ENCODE measurements at places on chromosomes 11 and 22.

DNA sequence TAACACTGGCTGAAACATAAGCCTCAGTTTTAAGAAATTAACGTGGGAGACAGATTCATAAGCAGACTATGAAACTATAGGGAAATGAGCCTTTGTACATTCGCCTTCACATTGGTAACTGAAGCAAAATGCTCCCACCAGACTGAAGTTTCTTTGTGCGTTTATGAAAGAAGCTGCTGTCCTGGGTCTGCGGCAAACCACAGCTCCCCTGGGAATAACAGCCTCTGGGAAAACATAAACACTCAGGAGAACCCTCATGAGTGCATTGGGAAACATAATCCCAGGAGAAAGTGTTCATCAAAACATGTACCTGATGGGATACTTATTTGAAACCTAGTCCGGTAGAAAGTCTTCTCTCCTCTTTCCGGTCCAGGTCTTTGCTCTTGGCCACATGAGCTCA lies 193.1 kb upstream of the LARGE1 start:
- no peak for DNase-seq

DNA sequence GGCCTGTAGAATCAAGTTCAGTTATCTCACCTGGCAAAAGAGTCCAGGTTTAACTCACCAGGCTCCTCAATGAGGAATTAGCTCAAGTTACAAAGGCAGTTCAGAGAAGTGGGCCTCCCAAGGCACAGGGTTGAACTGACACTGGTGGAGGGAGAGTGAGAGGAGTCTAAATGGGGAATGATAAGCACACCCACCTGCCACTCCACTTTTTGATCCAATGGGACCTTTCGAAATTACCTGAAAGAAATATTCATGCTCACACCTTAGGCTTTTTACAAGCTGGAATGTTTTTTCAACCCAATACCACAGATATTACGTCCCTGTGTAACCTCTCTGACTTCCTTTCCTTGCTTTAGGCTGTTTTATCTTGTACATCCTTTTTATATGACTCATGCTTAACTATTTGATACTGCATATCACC lies 642.7 kb upstream of the TENM4 start:
- no peak for DNase-seq

DNA sequence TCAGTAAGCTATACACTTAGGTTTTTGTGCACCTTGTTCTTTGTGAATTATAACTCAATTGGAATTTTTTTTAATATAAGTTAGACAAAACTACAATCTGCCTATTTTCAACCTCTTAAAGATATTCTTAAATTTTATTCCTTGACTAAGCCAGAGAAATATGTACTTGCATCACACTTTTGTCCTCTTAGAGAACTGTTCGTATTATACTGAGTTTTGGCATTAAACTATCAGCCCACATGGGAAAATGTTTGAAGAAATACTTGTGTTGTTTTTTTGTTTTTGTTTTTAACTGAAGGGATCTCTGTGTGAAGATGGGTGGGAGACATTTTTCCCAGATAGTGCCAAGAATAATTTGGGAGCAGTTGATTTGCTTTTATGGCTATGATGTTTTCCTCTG lies 25.3 kb downstream of the CEP295 start:
- no peak for DNase-seq

DNA sequence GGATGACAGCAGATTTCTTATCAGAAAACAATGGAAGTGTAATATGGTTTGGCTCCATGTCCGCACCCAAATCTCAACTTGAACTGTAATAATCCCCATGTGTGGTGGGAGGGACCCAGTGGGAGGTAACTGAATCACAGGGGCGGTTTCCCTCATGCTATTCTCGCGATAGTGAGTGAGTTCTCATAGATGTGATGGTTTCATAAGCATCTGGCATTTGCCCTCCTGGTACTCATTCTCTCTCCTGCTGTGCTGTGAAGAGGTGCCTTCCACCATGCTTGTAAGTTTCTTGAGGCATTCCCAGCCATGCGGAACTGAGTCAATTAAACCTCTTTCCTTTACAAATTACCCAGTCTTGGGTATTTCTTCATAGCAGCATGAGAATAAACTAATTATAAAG lies 81.0 kb upstream of the SCUBE2 start:
- no peak for DNase-seq

GRCh38 chr22:47563406-47564157 lies 801.1 kb downstream of the TBC1D22A start:
- no peak for DNase-seq

- no peak for DNase-seq
Measured at GRCh38 chr11:33761471-33761870, 12.8 kb downstream of the FBXO3 start.

DNA sequence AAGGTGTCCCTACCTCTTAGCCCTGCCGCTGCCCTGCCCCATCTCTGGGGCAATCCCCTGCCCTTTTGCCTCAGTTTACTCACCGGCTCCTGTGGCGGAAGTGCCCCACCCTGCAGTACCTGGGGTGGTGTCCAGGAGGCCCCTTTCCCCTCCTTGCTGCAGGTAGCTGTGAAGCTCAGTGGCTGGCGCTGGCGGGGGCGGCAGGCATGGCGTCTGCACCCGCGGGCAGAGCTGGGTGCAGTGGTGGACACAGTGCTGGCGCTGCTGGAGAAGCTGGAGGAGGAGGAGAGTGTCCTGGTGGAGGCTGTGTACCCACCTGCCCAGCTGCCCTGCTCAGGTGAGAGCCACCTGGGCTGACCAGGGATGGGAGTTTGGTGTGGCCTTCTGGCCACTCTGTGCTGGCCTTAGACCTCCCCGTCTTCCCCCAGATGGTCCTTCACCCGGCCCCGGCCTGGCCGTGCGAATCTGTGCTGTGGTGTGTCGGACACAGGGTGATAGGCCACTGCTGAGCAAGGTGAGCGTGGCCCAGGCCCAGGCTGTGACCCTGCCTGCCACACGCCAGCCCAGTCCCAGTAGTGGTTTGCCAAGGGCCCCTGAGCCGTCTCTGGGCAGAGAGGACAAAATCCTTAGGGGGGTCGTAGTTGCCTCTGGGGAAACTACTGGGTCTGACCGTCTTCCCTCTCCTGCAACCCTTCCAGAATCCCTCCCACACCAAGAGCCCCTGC lies 4.0 kb downstream of the CARNS1 start:
- no peak for DNase-seq

- DNase-seq: no peak
Measured at GRCh38 chr22:40476341-40476740, 105.9 kb downstream of the SGSM3 start.

DNA sequence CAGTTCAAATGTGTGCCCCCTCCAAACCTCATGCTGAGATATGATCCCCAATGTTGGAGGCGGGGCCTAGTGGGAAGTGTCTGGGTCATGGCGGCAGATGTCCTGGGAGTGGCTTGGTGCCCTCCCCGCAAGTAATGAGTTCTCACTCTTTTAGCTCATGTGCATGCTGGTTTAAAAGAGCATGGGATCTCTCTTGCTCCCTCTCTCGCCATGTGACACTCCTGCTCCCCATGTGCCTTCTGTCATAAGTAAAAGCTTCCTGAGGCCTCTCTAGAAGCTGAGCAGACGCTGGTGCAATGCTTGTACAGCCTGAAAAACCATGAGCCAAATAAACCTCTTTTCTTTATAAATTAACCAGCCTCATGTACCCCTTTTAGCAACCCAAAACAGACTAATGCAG lies 98.8 kb downstream of the SGSM3 start:
- no peak for DNase-seq

GRCh38 chr11:122093731-122094275 lies 22.2 kb downstream of the BLID start:
- DNase-seq: no peak

- peak; percentile 29 for DNase-seq
Measured at GRCh38 chr11:118610773-118611432, 3.5 kb downstream of the PHLDB1 start.

GRCh38 chr11:66317723-66318599 lies 1.1 kb upstream of the CD248 start:
- peak; percentile 31 for DNase-seq

DNA sequence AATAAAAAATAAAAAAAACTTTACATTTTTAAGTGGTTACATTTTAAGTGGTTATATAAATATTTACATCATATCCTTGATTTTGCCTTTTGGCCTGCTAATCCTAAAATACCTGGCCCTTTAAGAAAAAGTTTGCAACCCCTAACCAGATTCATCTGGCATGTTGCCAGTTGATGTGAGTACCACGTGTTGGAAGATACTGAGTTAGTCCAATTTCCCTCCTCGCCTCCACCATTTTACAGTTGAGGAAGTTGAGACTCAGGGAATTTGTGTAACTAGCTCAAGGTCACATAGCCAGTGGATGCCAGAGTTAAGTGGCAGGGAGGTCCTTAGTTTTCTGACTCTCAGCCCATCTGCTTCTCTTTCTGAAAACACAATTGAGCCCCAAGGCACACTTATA lies 5.1 kb downstream of the ELF5 start:
- no peak for DNase-seq

DNA sequence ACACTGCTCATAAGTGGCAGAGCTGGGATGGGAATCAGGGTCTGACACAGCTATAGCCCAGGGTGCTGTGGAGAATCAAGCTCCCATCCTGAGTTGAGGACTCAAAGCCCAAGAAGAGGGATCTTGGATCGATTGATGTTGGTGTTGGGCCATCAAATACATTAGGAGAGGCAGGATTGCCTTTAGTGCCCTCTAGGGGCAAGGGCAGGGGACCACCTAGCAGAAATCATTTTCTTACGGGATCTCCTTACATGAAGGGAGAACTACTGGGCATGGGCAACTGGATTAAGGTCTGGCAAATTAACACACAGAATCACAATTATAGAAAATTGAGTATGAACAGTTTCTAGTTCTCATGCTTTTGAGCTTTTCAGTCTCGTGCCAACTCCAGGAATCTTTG lies 24.9 kb upstream of the EMSY start:
- DNase-seq: no peak

DNA sequence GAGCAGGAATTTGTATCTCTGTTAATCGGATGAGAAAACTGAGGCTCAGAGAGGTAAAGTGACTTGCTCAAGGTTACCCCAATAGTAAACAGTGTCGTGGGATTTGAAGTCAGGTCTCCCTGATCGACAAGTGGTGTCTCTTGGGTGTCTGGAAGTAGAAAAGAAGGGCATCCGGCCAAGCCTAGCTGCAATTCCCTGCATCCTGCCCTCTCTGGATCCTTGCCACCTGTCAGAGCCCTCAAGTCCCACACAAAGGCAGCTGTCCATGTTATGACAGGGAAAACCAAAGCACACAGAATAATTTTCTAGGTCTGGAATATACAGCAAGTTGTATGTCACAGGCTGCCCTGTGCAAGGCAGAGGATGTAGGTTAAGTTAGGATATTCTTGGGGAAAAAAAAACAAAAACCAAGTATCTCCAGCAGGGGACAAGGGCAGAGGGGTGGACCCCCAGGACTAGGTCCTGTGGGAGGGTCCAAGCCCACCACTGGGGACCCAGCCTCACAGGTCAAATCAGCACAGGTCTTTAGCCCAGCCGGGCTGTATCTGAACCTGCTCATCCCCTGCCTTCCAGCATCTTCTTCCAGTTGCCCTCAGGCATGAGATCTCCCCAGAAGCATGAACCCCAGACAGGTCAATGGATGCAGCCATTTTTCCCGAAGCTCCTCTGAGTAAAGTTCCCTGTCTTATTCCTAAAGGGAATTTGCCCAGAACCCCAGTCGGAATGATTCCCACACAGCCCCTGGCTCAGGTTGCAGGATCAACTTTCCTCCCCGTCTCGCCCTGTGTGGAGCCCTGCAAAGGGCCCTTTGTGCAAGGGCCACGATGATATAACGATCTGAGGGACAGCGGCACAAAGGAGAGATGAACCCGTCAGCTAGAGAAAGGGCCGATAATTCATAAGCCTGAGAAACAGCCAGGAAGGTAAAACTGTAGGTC lies 15.0 kb downstream of the USH1C start:
- DNase-seq: no peak

DNA sequence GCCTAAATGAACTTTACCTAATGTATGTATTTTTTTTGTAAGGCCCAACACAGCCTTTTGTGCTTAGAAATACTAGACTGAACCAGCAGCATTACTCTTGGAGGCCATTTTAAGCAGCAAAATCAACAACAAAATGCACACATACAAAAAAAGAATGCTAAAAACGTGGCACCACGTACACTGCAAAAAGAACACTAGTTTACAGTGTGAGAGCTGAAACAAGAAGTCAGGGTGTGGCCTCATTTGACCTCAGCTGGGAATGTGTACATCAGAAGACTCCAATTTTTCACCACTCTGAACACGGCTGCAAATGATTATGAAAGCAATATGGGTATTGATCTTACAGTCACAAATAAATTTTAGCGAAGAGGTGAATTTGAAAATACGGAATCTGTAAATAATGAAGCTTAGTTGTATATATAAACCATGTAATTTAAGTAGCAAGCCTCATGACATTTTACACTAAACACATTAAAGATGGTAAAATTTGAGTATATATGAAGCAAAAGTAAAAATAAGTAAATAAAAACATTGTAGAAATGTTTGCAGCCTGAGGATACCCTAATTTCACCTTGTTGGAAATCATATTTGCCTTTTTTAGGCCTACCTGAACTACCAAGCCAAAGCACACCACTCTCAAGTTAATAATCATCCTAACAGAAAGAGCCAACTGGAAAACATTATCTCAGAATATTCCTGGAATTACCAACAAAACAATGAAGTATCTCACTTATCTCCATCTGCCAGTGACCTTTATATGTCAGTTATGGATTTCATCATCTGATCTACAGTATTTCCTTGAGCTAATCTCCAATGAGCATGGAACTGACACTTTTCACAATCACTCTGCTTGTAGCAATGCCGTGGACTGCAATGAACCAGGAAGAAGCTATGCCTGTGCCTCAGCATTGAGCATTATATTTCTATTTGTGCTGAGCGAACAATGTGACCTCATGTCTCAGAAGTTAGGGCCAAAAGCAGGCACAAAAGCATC lies 319.5 kb upstream of the FAT3 start:
- DNase-seq: no peak

GRCh38 chr11:20729597-20730105 lies 60.3 kb downstream of the NELL1 start:
- no peak for DNase-seq

GRCh38 chr22:30523646-30524489 lies 18.4 kb upstream of the SEC14L4 start:
- no peak for DNase-seq

DNA sequence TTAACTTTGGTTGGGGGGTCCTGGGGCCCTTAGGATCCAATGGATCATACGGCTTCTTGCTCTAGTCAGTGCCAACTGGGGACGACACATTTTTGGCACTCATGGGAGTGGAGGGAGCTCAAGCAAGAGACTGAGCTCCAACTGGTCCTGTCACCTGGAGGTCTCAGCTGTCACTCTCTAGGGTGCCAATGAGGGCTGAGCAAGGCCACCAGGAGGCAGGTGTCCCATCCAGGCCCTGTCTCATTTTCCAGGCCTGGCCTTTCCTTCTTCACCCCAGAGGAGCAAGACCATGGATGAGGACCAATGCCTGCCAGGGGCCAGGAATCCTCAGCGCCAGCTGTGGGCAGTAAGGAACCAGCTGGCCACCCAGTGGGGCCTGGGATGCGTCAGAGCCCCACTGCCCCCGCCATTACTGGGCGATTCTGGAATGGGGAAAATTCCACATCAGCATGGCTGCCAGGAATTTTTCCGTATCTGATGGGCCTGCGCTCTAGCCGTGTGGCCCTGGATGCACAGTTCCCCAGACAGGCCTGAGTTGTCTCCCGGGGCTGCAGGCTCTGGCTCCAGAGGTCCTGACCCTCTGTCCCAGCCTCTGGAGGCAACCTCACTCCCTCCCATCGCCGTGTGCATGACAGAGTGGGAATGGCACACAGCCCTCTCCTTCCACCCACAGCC lies 669 bp upstream of the GAL3ST1 start:
- no peak for DNase-seq

GRCh38 chr22:30921108-30921507 lies 47.5 kb downstream of the MORC2 start:
- no peak for DNase-seq
